Smooth muscle cell of bladder (primary cell): ENCODE measurements at places on chromosomes 2 and 18. TPM values are rescaled to one million over a fixed set of nuclear protein-coding genes. Genes with fewer than 3 reads are reported as not detected.

Gene ERMN
- not detected in 2 replicates for total RNA-seq

Gene YIPF4
- total RNA-seq: 10.7 and 23.6 TPM in 2 replicates

Gene SCG2
- total RNA-seq: 2.1 and 3.3 TPM in 2 replicates

Gene PIAS2
- 12.8 and 21.3 TPM in 2 replicates for total RNA-seq

Gene STARD6
- not detected in 2 replicates for total RNA-seq

Gene LOXHD1
- under 0.01 TPM in 1 of 2 replicates, not detected in the other for total RNA-seq

Gene LRRTM4
- total RNA-seq: 0.09 TPM in 1 of 2 replicates, not detected in the other

Gene HK2
- 86.0 and 91.0 TPM in 2 replicates for total RNA-seq

Gene GAL3ST2
- 0.18 TPM in 1 of 2 replicates, not detected in the other for total RNA-seq

Gene SCN3A
- 1.00 and 3.1 TPM in 2 replicates for total RNA-seq

Gene GATA6
- 18.5 and 28.6 TPM in 2 replicates for total RNA-seq

Gene FAM237A
- not detected in 2 replicates for total RNA-seq

Gene CCDC74A
- 5.5 and 11.5 TPM in 2 replicates for total RNA-seq

Gene B3GNT7
- total RNA-seq: under 0.01 and 0.18 TPM in 2 replicates

Gene BARD1
- total RNA-seq: 11.5 and 29.2 TPM in 2 replicates

Gene IAH1
- total RNA-seq: 85.1 and 90.5 TPM in 2 replicates

Gene ARID5A
- total RNA-seq: 3.7 and 4.7 TPM in 2 replicates

Gene KCNK3
- total RNA-seq: 0.18 and 0.28 TPM in 2 replicates

Gene CYP27C1
- total RNA-seq: 0.18 and 0.28 TPM in 2 replicates

Gene LAMA3
- total RNA-seq: 19.1 and 20.9 TPM in 2 replicates

Gene LIMS1
- total RNA-seq: 42.1 and 51.6 TPM in 2 replicates

Gene RNMT
- 16.6 and 20.7 TPM in 2 replicates for total RNA-seq

Gene GAD1
- total RNA-seq: 0.09 and 0.28 TPM in 2 replicates

Gene ZFAND2B
- 18.6 and 19.0 TPM in 2 replicates for total RNA-seq

Gene PXDN
- total RNA-seq: 254 and 356 TPM in 2 replicates

Gene SIX3
- not detected in 2 replicates for total RNA-seq

Gene ASXL2
- total RNA-seq: 4.3 and 4.6 TPM in 2 replicates

Gene PPM1G
- 63.6 and 67.7 TPM in 2 replicates for total RNA-seq

Gene HRH4
- total RNA-seq: under 0.01 and 0.18 TPM in 2 replicates

Gene KLHL41
- total RNA-seq: 0.85 and 1.7 TPM in 2 replicates

Gene RAMP1
- 10.1 and 10.5 TPM in 2 replicates for total RNA-seq

Gene SIGLEC15
- total RNA-seq: 0.14 and 0.92 TPM in 2 replicates

Gene CLEC4F
- not detected in 2 replicates for total RNA-seq

Gene MREG
- 0.71 and 1.2 TPM in 2 replicates for total RNA-seq
